NCI-H774 (cell line): ENCODE measurements at places on chromosomes 12 and 14.

DNA sequence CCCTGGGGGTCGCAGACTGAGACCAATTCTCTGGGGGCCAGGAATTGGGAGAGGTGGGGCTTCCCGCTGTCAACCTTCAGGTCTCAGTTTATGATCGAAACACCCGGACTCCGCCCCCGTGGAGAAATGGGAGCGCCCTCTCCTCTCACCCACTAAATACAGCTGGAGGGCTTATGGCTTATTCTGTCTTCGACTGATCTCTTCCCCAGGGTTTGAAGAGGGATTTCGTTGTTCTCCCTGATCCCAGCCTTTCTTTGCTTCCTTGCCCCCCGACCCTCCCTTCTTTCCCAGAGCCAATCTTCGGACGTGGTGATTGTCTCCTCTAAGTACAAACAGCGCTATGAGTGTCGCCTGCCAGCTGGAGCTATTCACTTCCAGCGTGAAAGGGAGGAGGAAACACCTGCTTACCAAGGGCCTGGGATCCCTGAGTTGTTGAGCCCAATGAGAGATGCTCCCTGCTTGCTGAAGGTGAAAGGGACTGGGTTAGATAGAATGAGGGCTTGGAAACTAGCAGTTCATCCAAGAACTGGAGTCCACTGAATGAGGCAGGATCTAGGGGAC lies 607 bp downstream of the OS9 start:
- no peak for DNase-seq

DNA sequence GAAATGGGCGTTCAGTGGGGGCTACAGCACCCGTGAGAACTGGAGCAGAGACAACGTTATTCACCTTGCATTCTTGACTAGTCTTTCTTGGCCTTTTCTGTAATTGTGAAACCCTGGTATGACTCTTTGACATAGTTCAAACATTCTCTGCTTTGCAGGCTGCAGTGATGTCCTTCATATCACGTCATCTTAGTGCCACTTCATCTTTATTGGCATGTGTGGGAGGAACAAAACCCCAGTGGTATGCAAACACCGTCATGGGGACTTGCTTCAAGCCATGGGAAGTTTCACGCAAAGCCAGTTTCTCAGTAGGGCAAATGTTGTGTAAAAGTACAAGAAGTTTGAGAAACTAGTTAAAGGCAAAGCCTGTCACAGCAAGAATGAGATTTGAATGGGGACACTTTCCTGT lies 20.2 kb upstream of the DUSP16 start:
- DNase-seq = no peak

DNA sequence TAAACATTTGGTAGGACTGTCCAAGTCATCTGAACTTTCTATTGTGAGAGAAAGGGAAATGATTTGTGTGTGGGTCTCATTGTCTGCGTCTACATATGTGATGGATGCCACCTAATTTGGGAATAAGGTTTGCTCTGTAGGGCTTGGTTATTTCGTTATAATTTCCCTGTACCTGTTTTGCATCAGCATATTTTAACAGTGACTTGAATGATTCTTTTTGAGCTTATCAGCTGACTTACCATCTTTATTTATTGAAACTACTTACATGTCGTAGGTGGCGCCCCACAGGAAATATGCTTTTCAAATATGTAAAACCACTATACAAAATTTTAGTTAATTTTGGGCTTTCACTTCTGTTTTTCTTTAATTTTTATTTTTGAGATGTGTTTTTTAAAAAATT lies 56.5 kb upstream of the BCAT1 start:
- DNase-seq = no peak

GRCh38 chr12:95336387-95337067 lies 118.9 kb downstream of the VEZT start:
- peak; percentile 84 for DNase-seq

GRCh38 chr12:113236539-113237399 lies 15.5 kb downstream of the TPCN1 start:
- DNase-seq = no peak
